ENCODE measurements at places on chromosomes 4 and X.
A peak's percentile ranks its signal among the peaks of the same experiment; 100 is the strongest.

DNA sequence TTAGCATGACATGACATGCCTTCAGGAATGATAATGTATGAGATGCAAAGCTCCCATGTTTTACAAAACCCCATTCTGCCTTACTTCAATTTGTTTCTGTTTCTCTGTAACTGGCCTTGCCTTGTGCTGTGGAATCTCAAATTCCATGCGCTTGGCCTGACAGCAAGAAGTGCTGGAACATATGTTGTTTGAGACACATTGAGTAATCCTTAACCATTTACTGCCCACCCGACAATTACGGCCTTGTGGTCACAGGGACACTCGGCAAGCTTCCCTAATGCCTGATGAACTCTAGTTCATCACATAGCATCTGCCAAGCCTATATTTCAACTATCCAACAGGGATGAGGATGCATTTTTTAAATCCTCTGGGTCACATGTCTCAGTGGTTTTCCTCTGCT is 226.4 kb upstream of the CASK start:
- no peak for DNase-seq

- DNase-seq: no peak
These were observed 3.9 kb downstream of the TMEM33 start for GRCh38 chr4:41939016-41939626.

- no peak for DNase-seq
These were observed 625.9 kb upstream of the AGA start for GRCh38 chr4:178068136-178068535.

- DNase-seq: no peak
These were observed 84.7 kb downstream of the SCD5 start for GRCh38 chr4:82713856-82714255.

DNA sequence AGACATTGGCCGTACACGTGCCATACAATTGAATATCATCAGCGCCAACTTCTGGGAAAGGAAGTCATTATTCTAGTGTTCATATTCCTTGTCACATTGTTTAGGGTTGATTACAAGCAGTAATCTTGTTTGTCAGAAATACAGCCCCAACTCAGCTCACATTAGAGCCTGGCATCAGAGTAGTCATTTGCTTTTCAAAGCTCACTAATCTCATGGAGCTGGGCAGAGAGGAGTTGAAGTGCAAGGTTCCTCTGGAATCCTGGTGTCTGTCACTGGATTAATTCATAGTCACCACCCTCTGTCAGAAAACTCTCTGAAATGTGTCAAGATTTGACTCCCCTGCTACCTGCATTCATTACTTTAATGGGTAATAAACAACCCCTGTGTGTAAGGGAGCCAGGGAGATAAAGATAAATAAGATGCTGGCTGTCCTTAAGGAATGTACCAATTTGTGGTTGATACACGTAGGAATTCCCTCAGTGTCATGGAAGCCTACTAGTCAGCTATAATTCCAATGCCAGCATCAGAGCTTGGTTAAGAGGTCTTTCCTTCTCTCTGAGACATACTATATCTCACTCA is 43.7 kb upstream of the S100G start:
- no peak for DNase-seq

GRCh38 chr4:8615921-8616787 is 23.6 kb downstream of the CPZ start:
- no peak for DNase-seq

DNA sequence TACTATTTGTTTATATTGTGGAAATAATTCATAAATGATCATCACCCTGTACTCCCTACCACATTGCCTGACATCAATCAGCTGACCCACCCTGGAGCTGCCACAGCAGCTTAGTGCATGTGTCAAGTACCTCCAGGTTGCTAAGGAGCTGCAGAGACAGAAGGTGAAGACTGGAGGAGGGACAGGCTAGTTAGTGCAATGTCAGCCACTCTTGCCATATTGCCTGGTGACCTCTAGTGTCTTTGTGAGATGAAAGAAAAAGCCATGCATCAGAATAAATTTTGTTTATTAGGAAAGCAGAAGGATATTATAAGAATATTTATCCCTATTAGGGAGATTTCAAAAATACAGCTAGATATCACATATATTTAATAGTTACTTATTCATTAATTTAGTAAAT is 243.9 kb upstream of the FAT4 start:
- DNase-seq: no peak

DNA sequence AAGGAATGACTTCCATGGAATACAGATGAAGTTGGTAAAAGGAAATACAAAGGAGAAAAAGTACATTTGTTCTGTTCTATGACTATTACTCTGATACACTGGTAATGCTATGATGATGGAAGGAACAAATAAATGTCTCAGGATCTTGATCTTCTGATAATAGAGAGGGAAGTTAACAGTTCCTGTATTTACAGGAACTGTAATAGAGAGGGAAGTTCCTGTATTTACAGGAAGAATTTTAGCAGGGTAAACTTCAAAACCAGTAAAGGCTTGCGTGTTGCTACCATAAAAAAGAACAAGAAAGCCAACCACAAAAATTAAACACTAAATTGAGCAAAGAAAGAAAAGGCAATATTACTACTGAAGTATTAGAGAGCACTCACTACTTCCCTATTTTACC is 91.7 kb upstream of the HPGD start:
- no peak for DNase-seq

DNA sequence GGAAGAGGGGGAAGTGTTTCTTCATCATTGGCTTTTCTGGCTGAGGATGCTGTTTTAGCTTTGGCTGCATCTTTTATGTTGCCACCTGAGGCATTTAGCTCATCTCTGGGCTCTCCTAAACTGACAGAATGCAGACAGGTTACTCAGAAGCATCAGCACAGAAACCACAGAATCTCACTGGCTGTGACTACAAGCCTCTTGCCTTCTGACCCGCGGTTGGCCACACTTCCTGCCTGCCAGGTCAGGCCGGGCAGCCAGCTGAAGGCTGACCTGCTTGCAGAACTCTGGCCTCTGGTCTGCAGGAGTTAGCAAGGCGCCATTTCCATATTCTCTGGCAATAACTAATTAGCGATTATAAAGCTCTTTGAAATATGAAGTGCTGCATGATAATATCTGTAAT is 366.5 kb downstream of the MID1IP1 start:
- DNase-seq: no peak

GRCh38 chr4:167020410-167020809 is 213.9 kb downstream of the SPOCK3 start:
- no peak for DNase-seq

DNA sequence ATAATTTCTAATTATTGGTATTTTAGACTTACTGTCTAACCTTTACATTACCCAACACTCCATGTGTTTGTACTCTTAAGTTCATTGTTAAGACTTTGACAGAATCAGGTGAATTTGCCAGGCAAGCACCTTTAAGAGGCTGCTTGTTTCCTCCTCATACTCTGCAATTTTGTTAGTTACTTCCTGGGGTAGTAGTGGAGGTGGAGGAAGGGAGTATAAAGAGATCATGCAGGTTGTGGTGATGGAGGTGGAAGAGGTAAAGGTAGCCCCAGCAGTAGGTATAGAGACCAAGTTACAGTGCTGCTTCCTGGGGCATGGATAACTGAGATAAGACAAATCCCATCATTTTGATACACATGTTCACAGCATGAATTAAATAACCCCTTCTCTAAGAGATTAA is 6.7 kb downstream of the WDR44 start:
- DNase-seq: no peak

GRCh38 chr4:52685316-52685715 is 26.2 kb upstream of the USP46 start:
- no peak for DNase-seq

GRCh38 chr4:13983189-13983790 is 355.8 kb upstream of the BOD1L1 start:
- DNase-seq: no peak

GRCh38 chr4:54568184-54568583 is 89.6 kb upstream of the KIT start:
- DNase-seq: no peak

DNA sequence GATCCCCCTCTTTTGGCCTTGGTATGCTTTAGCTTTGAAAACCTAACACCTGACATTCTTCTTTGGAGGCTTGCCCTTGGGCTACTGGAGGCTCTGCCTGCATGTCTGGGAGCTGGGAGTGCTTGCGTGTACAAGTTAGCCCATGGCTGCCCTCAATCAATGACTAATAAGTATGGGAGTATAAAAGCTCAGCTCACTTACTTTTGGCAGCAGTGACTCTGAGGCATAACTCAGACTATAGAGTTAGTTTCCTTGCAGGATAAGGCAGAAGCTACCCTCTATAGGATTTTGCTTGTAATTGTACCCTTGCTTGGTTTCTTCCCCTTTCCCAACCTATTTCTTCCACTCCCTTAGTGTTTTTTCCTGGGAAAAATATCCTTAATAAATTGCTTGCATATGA is 247.9 kb downstream of the PPP1R2C start:
- DNase-seq: no peak

GRCh38 chr4:129355516-129355915 is 259.6 kb downstream of the C4orf33 start:
- no peak for DNase-seq

DNA sequence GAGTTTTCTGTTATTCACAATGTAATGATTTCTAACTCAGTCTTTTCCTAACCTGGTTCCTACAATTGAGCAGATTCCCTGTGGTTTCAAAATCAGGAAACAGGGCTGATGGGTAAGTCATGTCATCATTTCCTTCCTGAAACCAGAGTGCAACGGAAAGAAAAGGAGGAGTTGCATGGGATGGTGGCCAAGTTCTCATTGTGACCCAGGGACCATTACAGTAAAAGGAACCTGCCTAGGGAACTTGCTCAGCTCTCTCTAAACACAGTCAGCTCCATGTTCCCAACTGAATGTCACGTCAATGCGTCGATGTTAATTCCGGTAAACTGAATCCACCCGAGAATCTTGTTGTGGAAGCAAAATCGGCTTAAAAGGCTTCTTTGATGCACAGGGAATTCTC is 51.2 kb downstream of the LGI2 start:
- no peak for DNase-seq

- DNase-seq: no peak
These were observed 754.9 kb upstream of the SLIT2 start for GRCh38 chr4:19496756-19497155.

DNA sequence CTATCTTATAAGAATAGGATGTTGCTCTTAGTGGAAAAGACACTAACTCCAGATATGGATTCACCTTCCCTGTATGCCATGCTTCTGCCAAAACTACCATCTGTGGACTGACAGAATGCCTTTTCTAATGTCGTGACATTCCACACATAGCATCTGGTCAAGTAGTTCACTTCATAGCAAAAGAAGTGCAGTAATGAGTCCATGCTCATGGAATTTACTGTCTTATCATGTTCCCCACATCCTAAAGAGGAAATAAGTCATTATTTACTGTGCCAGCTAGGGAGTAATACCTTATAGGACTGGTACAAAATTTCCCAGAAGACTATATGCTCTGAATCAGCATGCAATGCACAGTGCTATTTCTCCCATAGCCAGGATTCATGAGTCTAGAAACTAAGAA is 562.4 kb downstream of the TLL1 start:
- no peak for DNase-seq

GRCh38 chrX:39427906-39428305 is 626.6 kb downstream of the MID1IP1 start:
- DNase-seq: no peak

DNA sequence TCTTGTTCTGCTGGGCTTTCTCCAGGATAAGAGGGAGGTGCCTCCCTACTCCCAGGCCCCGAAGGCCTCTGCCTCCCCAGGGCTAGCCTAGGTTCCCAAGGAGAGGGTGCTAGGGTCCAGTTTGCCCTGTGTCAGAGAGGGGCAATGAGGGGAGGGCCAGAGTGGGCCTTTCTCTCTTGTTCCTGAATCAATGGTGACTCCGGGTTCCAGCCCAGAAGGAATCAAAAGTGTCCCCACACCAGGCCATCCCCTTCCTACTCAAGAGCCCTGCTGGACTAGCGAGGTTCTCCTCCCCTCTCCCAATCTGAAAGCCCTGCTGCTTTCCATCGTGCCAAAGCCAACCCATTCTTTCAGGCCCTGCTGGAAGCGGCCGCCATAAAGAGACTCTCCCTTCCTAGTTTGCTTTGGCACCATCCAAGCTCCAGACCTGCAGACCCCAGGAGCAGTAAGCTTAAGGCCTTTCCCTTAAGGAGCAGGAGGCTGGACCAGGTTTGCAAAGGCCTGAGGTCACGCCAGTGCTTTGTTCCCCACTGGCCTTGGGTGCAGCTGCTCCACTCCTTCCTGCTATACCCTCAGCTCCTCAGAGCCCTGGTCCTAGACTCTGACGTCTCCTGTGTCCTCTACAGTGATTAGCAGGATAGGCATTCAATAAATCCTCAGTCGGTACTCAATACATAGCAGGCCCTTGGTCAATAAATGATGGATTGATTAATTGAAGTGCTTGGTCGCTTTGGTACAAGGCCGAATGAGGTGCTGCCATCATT is 10.6 kb downstream of the TSC22D3 start:
- no peak for DNase-seq

DNA sequence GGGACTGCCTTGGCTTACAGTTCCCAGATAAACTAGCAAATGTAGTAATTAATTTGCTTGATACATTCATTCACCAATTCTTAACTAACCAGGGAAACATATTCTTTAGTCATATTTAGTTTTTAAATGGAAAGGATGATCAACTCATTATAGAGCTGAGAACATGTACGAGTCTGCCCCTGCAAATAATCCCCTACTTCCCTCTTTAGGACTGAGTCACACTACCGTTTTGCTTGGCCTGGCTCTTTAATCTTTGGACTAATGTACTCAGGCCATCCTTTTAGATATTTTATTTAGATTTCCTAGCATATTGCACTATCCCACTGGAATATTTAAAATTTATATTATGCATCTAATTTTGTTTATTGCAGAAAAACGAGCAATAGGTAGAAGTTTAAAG is 105.5 kb upstream of the LCORL start:
- no peak for DNase-seq

- DNase-seq: no peak
These were observed 56.2 kb downstream of the PROM1 start for GRCh38 chr4:16027626-16028025.

- DNase-seq: no peak
These were observed 67.5 kb downstream of the NEUROG2 start for GRCh38 chr4:112448306-112449132.

- DNase-seq: no peak
These were observed 568.1 kb upstream of the GNPDA2 start for GRCh38 chr4:45294464-45294863.

DNA sequence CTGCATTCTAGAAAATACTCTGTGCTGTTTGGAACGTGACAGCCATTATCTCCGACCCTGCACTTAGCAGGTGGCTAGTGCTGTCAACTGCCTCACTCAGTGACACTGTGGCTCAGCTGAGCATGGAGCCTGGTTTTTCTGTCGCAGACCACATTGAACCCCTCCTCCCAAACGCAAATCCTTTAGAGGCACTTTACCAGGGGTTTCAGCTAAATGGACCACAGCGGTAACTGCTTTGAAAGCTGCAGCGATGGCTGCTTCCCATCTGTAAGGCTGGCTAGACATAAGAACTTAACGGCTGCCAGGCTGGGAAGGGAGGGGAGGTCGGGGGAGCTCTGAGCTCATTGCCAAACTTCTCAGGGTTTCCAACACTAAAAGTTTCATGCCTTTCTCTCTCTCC is 8.1 kb downstream of the SLC34A2 start:
- no peak for DNase-seq

- DNase-seq: no peak
These were observed 346.8 kb upstream of the TECRL start for GRCh38 chr4:64756016-64756415.

- no peak for DNase-seq
These were observed 73.0 kb upstream of the CLCN4 start for GRCh38 chrX:10083809-10084208.

- DNase-seq: no peak
These were observed 22.3 kb upstream of the NAT8L start for GRCh38 chr4:2036866-2037265.

GRCh38 chrX:115690511-115691216 is 129.7 kb downstream of the PLS3 start:
- DNase-seq: peak; percentile 7

All from cerebellum (tissue), 4 donors.